Ascending aorta (tissue), 2 donors: ENCODE measurements at places on chromosomes 3 and 15. TPM values are rescaled to one million over a fixed set of nuclear protein-coding genes. Genes with fewer than 3 reads are reported as not detected.

C2CD4A gene
- not detected for total RNA-seq

PP2D1 gene
- not detected for total RNA-seq

DNA sequence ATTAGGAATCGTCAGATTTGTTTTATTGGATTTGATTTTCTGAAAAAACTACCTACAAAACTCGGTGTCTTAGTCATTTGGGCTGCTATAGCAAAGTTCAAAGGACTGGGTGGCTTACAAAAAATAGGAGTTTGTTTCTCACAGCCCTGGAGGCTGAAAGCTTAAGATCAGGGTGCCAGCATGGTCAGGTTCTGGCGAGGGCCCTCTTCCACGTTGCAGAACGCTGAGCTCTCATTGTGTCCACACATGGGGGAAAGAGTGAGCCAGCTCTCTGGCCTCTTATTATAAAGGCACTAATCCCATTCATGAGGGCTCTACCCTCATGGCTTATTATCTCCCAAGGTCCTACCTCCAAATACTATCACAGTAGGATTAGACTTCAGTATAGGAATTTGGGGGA, 40.6 kb upstream of the MRPS22 start:
- no peaks in the 10 kb centered on the region for H3K36me3 ChIP-seq
- no peaks in the 10 kb centered on the region for H3K27me3 ChIP-seq
- no peak overlapping the region for H3K27ac ChIP-seq
- H3K4me3 ChIP-seq: no peak overlapping the region
- no peaks in the 10 kb centered on the region for H3K4me1 ChIP-seq
- DNase-seq: no peak

- H3K4me1 ChIP-seq: no peaks in the 10 kb centered on the region
- no peaks in the 10 kb centered on the region for H3K27me3 ChIP-seq
- DNase-seq: no peak
- H3K4me3 ChIP-seq: no peak overlapping the region
- H3K27ac ChIP-seq: no peak overlapping the region
These were observed 5.9 kb downstream of the EPHA3 start for GRCh38 chr3:89113344-89113743.

DNA sequence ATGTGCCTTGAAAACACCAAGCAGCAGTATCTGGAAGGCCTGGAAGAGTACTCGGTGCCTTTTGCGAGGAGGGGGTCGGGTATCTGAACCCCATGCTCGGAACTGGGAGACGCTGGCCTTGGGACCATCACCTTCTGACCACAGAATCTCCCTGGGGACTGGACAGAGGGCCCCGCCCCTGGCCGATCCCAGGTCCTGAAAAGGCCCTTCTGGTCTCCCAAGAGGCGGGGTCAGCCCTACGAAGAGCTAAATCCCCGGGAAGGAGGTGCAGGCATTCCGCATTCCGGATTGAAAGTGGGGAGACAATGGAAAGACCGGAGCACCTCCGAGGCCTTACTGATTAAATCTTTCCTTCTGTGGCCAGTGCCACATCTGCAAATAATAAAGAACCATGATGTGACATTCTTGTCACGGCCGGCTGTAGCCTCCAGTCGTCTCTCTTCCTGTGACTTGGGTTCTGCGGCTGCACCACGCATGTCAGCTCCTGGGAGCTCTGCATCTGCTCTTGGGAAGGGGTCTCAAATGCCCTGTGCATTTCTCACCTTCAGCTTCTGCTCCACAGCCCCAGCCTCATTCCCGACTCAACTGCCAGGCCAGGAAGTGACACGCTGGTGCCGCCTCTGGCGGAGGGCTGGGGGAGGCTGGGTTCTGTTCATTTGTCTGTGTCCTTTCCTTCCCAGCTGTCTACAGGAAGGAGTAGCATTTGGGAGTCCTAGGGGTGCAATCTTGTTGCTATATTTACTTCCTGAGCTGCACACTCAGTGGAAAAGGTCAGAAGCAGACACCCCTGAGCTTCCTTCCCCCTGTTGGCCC, 173.5 kb downstream of the KLF13 start:
- H3K27ac ChIP-seq: no peak overlapping the region
- H3K36me3 ChIP-seq: no peaks in the 10 kb centered on the region
- H3K4me3 ChIP-seq: no peak overlapping the region
- no peaks in the 10 kb centered on the region for H3K4me1 ChIP-seq
- no peak for DNase-seq

DNA sequence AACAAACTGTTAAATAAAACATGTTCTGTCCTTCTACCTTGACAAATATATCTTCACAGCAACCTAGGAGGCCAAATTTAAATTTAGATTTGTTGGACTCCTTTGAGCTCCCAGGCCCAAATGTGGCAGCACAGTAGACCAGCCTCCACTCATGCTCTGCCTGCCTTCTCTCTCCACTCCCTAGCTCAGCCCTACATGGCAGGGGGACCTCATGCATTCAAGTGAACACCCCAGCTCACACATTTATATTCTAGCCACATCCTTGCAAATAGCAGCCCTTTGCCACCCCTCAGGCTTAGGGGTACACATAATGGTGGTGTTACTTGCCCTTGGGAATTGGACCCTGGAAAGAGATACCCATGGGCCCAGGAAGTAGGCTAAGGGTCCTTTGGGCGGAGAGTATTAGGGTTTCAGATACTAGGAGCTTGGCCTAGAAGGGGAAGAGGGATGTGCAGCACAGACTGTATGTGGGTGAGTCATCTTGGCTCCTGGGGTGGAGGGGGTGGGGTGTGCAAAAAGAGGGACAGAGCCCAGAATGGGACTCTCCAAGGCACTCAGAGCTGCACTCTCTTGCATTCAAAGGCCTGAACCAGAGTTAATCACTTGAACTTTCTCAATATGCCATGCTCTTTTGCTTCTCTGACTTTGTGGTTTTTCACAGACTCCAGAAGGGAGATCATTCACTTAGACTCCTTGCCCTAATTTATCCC, 268.4 kb upstream of the ROPN1 start:
- H3K4me3 ChIP-seq: no peak overlapping the region
- no peaks in the 10 kb centered on the region for H3K27me3 ChIP-seq
- peaks cover 55% of the 10 kb centered on the region for H3K4me1 ChIP-seq

- no peak overlapping the region for H3K4me3 ChIP-seq
- H3K4me1 ChIP-seq: no peaks in the 10 kb centered on the region
- no peak for DNase-seq
- no peak overlapping the region for H3K27ac ChIP-seq
These were observed 27.6 kb downstream of the CMC1 start for GRCh38 chr3:28268989-28269388.
